Left renal pelvis (tissue), 4 donors: ENCODE measurements at places on chromosomes 4 and X.

GRCh38 chrX:38561951-38562719 lies 793 bp downstream of the TSPAN7 start:
- no peak for DNase-seq

DNA sequence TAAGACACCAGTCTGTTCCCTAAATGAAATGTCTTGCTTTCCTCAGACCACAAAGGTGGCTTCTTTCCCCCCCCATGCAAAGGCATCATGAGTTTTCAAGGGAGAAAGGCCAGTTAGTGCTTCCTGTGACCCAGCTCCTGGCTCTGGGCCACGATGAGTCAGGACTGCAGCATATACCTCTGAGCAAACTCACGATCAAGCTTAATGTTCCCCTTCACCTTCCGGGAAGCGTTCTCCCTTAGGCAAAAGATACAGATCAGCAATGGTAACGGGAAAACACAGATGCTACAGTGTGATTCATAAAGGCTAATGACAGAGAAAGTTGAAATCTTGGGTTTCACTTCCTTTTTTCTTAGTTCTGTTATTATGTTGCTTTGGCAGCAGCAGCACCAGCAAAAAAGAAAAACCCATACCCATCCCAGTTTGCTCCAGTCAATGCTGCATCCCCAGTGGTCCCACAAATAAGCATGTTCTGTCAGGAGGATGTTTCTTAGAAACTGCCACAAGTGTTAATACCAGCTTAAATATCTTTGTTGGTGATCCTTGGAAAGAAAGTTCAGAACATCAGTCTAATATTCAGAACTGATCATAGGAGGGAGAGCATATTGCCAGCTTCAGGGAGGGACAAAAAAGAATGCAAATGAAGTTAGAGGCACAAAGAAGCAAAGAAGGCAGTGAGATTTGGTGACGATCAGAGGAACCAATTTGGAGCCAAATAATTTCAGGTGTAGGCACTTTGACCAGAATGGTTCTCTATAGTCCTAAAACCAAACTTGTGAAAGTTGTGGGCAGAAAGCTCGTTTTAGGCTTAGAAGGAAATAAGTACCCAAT lies 41.2 kb downstream of the LONRF3 start:
- no peak for DNase-seq

- no peak for DNase-seq
Measured at GRCh38 chr4:129143359-129143758, 47.4 kb downstream of the C4orf33 start.

- no peak for DNase-seq
Measured at GRCh38 chr4:2377241-2377640, 41.2 kb downstream of the ZFYVE28 start.

- no peak for DNase-seq
Measured at GRCh38 chr4:145873901-145874300, 64.7 kb downstream of the ZNF827 start.

- no peak for DNase-seq
Measured at GRCh38 chrX:112313201-112313600, 230.6 kb upstream of the TRPC5 start.
